Activated CD4-positive, alpha-beta T cell treated with anti-CD3 and anti-CD28 coated beads for 24 hours (primary cell): ENCODE measurements at places on chromosomes 5 and 9.

- DNase-seq: no peak
These were observed at the start of gene BARX1 for GRCh38 chr9:93955111-93955980. TSS of gene BARX1 (minus strand) at chr9:93955355. CDS start at chr9:93955146, 209 bp downstream.

GRCh38 chr5:126636956-126637355 lies 36.2 kb downstream of the PHAX start:
- DNase-seq: no peak

DNA sequence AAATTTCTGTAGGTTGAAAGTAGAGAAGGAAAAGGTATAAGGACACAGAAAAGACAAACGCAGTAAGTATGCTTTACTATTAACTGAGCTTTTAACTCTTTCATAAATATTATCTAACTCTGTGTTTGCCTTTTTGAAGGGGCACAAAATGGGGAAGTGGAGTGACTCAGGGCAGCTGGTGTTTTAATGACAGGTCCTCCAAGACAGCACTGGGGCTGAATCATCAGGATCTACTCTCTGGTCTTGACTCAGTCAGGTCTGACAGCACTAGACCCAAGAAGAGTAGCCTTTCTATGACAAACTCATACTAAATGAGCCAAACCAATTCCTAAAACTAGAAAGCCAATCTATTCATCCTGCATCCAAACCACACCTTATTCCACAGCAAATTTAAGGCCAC lies 102.2 kb downstream of the APTX start:
- no peak for DNase-seq

DNA sequence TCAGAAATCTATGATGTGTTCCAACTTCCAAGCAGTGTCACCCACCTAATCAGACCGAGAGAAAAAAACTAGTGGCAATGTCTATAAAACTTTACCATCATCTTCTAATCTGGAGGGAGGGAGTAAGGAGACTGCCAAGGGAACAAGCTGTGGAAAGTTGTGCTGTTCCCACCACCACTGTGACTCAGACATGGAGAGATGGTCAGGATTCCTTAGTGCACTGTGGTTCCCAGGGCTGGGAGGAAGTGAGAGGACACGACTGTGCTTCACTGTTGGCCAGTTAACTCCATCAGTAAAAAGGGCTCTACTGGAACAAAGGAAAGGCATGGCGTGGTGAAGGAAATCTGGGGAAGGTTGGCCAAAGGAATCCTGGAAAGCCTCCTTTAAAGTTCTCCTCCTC lies 18.8 kb downstream of the TICAM2 start:
- no peak for DNase-seq

DNA sequence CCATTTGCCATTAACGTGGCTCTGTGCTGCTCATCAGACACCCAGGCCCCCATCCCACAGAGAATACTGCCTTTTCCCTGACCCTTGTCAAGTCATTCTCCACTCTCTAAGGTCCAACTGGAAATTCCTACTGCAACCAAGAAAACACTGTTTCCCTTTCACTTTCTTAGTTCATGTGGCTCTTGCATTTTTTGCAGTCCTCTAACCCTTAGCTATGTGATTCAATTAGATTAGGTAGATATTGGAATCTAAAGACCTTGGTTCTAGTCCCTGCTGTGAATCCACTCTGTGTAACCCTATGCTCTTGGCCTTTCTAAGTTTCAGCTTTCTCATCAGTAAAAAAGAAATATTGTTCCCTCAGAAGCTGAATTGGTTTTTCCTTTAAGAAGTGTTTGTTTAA lies 649.4 kb downstream of the CCDC171 start:
- no peak for DNase-seq
